ENCODE measurements at places on chromosomes 1 and 21.

DNA sequence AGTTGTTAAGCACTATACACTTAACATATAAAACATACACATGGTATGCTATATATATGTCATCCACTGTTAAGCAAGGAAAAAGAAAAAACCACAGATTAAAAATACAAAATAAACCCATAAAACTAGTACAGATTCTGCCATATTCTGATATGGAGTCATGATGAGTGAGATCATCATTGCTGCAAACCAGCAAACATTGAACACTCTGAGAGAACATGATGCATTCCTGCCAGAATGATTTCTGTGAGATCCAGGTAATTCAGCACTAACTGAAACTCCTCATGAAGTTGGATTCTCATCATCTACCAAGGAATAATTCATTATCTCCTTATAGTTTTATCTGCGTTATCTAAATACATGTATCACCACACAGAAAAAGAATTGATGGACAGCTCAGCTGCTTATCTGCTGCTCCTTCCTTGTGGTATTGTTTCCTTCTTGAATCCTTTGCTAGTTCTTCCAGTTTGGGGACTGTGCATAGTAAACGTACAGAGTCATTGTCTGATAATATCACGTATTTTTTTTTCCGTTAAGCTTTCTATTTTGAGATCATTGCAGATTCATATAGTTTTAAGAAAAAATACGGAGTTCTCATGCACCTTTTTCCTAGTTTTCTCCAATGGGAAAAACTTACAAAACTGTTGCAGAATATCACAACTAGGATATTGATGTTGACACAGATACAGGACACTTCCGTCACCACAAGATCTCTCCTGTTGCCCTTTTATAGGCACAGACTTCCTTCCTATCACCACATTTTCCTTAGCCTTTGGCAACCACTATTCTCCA is 9.3 kb downstream of the RAB4A start:
- no peak for DNase-seq

DNA sequence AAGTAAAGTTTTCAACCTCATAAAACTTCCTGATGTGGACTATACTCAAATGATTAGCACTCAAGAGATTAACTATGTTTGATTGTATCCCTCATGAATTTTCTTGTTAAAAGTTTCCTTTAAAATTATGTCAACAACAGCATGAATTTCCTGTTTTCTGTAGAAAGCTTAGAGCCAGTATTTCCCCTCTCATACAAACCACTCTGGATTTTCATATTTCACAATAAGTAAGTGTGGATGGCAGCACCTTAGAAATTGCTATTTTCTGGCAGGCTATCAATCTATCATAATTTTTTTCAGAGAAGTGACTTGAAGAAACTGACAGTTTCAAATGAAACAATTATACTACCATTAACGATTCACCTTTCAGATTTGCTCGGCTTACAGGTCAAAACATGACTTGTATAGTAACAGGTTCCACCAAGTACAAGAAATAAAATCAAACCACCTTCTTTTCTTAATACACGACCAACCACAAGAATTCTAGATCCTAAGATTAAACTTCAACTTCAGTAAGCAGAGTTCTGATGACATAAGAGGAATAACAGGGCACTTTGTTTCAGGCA is 20.8 kb downstream of the ELK4 start:
- DNase-seq: no peak

GRCh38 chr1:200231787-200232231 is 178.0 kb downstream of the ZNF281 start:
- DNase-seq: no peak

- peak; percentile 9 for DNase-seq
Observed at GRCh38 chr1:40057310-40058030, 16.9 kb downstream of the CAP1 start.

DNA sequence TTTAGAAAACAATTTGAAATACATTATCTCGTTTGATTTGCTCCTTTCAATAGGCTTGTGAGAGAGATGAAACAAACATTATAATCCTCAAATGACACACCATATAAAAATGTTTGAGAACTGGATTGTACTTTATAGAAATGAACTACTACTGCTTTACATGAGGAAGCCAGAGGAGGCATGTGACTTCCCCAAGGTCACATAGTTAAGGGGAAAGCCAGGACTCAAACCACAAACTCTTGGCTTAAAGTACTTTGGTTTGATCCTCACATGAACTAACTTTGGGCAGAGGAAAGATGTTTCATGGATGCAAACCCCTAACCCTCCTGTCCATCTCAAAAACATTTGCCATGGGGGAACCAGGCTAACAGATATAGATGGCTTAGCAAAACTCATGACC is 4.7 kb downstream of the ARHGEF11 start:
- DNase-seq: no peak

DNA sequence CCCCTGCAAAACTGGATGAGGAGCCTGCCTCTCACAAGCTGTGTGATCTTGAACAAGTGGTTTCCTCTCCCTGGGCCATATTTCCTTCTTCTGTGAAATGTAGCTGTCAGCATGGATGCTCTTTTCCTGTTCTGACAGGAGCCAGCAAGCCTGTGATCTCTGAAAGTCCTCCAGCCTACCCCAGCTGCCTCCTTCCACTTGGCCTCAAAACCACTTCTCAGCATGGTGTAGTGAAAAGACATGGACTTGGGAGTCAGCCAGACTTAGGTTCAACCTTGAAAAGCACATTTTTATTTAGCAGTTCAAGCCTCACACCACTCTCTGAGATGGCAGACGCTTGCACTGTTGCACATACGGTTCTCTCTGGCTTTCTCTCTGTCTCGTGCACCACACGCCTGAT is 292.9 kb upstream of the DUSP10 start:
- no peak for DNase-seq

All from mesendoderm (in vitro differentiated cells).